Stomach (tissue), 19 donors: ENCODE measurements at places on chromosomes 7 and 10. TPM values are rescaled to one million over a fixed set of nuclear protein-coding genes. Genes with fewer than 3 reads are reported as not detected.

- no peaks in the 10 kb centered on the region for H3K4me1 ChIP-seq
- no peaks in the 10 kb centered on the region for H3K27me3 ChIP-seq
- no peak for DNase-seq
- no peak overlapping the region for H3K27ac ChIP-seq
- H3K36me3 ChIP-seq: no peaks in the 10 kb centered on the region
Observed at GRCh38 chr7:17580141-17580540, 281.7 kb downstream of the AHR start.

DNA sequence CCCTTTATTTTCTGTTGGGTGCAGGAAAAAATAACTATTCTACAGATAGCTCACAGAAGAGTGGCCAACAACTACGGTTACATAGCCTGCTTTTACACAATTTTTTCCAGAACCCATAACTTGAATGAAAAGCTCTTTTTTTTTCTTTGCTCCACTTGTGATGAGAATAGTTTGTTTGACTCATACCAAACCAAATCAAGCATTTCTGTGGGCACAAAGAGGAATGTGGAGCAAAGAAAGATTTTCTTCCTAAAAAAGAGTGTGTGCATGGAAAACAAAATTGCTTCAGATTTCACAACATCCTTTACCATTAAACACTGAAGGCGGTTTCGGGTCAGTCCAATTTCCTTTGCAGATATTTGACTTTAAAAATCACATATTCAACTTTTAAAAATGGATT lies 54.8 kb upstream of the RAB11FIP2 start:
- no peaks in the 10 kb centered on the region for H3K27me3 ChIP-seq
- H3K36me3 ChIP-seq: no peaks in the 10 kb centered on the region
- no peak overlapping the region for H3K4me3 ChIP-seq
- H3K4me1 ChIP-seq: no peaks in the 10 kb centered on the region

DNA sequence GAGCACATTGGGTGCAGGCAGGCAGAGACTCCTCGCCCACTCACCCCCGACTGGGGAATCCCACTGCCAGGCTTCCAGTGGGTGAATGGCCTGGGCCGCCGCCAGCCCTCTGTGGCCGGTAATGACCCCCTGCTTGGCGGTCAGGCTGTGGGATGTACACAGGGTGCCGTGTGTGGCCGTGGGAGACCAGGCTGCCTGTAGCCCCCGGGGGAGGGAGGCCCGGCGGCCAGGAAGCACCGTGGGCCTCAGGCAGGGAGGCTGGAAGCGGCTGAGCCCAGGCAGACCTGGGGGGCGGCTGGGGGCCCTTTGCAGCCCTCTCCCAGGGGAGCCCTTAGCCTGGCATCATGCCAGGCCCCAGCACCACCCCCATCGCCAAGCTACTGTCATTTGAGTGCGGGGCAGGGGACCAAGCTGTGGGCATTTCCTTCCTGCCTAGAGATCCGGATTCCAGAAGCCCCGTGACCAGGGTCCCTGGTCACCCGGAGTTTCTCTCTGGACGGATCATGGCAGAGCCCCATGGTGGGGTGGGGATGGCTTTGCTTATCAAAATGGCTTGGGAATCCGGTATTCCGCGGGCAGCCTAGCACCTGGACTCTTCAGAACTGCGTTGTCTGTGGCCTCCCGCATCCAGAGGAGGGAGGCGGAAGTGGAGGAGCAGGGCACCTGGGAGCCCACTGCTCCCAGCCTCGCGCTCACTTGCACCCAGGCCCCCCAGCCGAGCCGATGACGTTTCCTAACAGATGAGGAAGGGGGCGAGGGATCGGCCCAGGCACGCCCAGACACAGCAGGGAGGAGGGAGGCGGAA lies 1.1 kb downstream of the TTYH3 start:
- H3K36me3 ChIP-seq: no peaks in the 10 kb centered on the region
- peak overlapping the region; percentile 95 for H3K4me3 ChIP-seq
- no peaks in the 10 kb centered on the region for H3K27me3 ChIP-seq
- DNase-seq: peak; percentile 52
- peaks cover 75% of the 10 kb centered on the region for H3K4me1 ChIP-seq

GRCh38 chr7:98506471-98506870 lies 105.6 kb upstream of the BAIAP2L1 start:
- no peak overlapping the region for H3K4me3 ChIP-seq
- H3K27me3 ChIP-seq: peaks cover 19% of the 10 kb centered on the region
- H3K27ac ChIP-seq: no peak overlapping the region
- no peak for DNase-seq
- H3K4me1 ChIP-seq: no peaks in the 10 kb centered on the region

GRCh38 chr7:70788276-70788675 lies 343.7 kb upstream of the GALNT17 start:
- H3K36me3 ChIP-seq: peaks cover 45% of the 10 kb centered on the region
- no peaks in the 10 kb centered on the region for H3K4me1 ChIP-seq
- peak; percentile 42 for DNase-seq
- H3K27ac ChIP-seq: no peak overlapping the region
- H3K27me3 ChIP-seq: no peaks in the 10 kb centered on the region

DNA sequence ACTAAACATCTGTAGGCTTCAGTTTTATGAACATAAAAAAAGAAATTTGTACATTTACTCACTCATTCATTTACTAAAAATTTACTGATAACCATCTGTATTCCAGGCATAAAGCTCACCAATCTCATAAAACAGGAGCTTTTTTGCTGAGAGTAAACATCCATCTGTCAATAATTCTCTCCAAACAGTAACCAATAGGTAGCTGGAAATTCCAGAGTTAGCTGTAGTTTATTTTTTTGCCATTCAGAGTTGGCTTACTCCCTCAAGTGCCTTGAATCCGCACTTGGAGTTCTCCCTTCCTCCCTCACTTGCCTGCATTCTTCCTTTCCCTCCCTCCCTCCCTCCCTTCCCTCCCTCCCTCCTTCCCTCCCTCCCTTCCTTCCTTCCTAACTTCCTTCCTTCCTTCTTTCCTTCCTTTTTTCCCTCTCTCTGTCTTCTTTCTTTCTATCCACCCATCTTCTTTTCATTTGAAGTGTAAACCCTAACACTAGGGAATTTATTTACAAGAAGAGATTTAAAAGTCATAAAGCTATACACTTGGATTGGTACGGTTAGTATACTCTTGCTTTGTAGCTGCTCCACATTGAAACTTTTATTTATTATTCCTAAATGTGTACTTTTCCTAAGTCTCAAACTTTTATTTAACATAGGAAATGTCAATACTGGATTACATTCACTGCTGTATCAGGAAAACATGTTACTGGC lies 44.6 kb upstream of the BICC1 start:
- no peak overlapping the region for H3K4me3 ChIP-seq
- H3K4me1 ChIP-seq: peaks cover 19% of the 10 kb centered on the region
- no peak for DNase-seq
- no peak overlapping the region for H3K27ac ChIP-seq
- no peaks in the 10 kb centered on the region for H3K36me3 ChIP-seq
- no peaks in the 10 kb centered on the region for H3K27me3 ChIP-seq

DNA sequence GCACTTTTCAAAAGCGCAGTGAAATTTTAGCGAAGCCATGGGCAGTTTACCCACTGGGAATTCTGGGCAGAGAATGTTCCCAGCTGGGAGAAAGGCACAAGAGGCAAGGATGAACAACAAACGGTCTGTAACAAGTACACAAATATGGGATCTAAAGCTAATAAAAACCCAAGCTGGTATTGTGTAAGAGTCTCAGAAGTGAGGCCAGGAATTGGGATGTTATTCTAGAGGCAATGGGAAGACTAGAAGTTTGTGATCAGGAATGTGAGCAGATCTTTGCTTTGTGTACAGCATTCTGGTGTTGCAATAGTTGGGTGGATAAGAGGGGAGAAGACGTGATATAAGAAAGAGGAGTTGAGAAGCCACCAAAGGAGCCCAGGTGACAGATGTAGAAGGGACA lies 15.0 kb downstream of the FZD9 start:
- H3K27me3 ChIP-seq: no peaks in the 10 kb centered on the region
- no peak overlapping the region for H3K27ac ChIP-seq
- H3K4me3 ChIP-seq: no peak overlapping the region
- peaks cover 91% of the 10 kb centered on the region for H3K36me3 ChIP-seq
- DNase-seq: no peak
- no peaks in the 10 kb centered on the region for H3K4me1 ChIP-seq

- H3K27me3 ChIP-seq: no peaks in the 10 kb centered on the region
- no peaks in the 10 kb centered on the region for H3K4me1 ChIP-seq
- no peak for DNase-seq
Observed at GRCh38 chr7:114356133-114356532, 58.5 kb upstream of the FOXP2 start.

DNA sequence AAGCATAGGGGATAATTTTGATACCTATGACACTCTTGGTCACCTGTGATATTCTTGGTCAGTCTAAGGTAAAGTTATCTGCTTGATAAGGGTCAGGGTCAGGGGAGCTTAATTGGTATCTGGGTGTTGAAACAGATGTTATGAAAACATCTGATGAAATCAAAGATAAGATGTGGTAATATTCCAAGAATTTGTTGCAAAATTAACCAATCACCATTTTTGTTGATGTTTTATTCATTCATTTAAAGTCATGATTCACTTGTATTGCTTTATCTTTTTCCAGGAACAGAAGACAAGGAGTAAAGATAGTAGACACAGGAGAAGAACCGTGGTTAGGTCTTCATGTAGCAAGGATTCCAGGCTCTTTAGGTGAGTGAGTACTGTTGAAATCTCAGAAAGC lies 103.1 kb downstream of the SEMA3C start:
- no peak overlapping the region for H3K27ac ChIP-seq
- no peak overlapping the region for H3K4me3 ChIP-seq
- no peak for DNase-seq
- no peaks in the 10 kb centered on the region for H3K4me1 ChIP-seq
- no peaks in the 10 kb centered on the region for H3K36me3 ChIP-seq

DNA sequence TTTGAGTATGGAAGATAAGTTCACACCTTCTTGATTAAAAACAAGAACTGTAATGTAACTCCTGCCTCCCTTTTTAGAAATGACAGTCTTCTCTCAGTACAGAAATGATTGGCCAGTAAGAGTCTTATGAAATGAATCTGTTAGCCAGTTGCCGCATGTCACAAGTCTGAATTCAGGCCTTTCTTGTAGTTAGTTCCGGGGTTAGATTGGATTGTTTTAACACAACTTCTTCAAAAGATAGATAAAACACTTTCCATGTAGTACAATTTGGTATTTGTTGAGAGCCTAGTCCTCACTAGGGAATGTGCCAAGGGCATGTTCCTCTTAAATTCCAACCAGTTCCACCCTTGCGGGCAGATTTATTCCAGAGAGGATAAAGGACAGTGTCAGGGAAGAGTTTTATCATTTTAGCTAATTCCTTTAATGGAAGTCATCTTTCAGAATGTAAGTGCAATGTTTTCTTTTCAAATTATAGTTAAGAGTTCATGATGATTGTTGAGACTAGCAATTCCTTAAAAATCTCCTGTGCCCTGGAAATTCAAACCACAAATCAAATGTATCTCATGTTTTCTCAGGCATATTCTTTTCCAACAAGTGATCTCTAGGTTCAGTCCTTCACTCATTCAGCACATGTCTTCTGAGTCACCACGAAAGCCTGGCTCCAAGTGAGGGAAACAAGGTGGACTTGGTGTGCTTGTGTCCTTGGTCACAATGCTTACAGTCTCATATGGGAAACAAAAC lies 4.1 kb downstream of the FHIP2A start:
- DNase-seq: no peak
- peaks cover 35% of the 10 kb centered on the region for H3K4me1 ChIP-seq
- no peaks in the 10 kb centered on the region for H3K27me3 ChIP-seq
- peak overlapping the region; percentile 14 for H3K27ac ChIP-seq

DNA sequence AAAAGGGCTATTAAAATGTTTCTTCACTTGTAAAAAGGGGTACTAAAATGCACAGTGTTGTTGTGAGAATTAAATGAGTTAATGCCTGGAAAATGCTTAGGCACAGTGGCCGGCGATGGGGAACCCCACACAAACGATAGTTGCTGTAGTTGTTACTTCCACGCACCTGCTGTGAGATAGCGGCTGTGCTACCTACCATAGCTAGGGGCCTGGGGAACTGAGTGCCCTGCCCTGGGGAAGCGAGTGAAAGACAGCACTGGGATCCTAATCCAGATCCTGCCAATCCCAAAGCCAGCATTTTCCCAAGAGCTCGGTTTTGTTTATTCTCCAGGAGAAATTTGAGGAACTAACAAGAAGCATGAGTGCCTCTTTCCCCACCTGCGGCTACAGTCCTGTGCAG lies 27.8 kb downstream of the DDC start:
- H3K4me3 ChIP-seq: no peak overlapping the region
- no peaks in the 10 kb centered on the region for H3K27me3 ChIP-seq
- no peak overlapping the region for H3K27ac ChIP-seq
- no peaks in the 10 kb centered on the region for H3K36me3 ChIP-seq
- no peak for DNase-seq

GRCh38 chr7:147071536-147071935 lies 954.9 kb downstream of the CNTNAP2 start:
- H3K4me3 ChIP-seq: no peak overlapping the region
- no peaks in the 10 kb centered on the region for H3K36me3 ChIP-seq
- H3K4me1 ChIP-seq: no peaks in the 10 kb centered on the region
- no peak overlapping the region for H3K27ac ChIP-seq
- no peaks in the 10 kb centered on the region for H3K27me3 ChIP-seq

- H3K4me1 ChIP-seq: no peaks in the 10 kb centered on the region
- no peaks in the 10 kb centered on the region for H3K36me3 ChIP-seq
- DNase-seq: no peak
- no peaks in the 10 kb centered on the region for H3K27me3 ChIP-seq
Observed at GRCh38 chr7:104998040-104998752, 15.8 kb upstream of the KMT2E start.

DNA sequence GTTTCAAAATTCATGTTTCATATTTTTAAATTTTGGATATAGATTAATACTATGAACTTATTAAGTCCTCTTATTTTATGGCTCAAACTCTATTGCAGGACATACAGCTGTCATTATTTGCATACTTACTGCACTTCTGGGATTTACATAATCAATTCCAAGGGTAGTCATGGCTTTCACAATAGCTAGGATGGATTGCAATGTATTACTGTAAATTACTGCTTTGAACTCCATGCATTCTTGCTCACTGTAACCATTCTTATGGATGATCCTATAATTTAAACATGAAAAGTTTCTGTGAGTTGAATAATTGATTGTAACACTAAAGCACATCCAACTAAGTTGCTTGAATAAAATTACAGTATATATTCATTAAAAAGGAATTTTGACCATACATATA lies 23.5 kb downstream of the GNAT3 start:
- no peaks in the 10 kb centered on the region for H3K27me3 ChIP-seq
- H3K4me1 ChIP-seq: no peaks in the 10 kb centered on the region
- no peaks in the 10 kb centered on the region for H3K36me3 ChIP-seq
- no peak overlapping the region for H3K27ac ChIP-seq
- no peak overlapping the region for H3K4me3 ChIP-seq

GRCh38 chr7:106640368-106641141 lies 20.4 kb downstream of the CCDC71L start:
- H3K27ac ChIP-seq: no peak overlapping the region
- no peaks in the 10 kb centered on the region for H3K36me3 ChIP-seq
- DNase-seq: no peak
- H3K4me1 ChIP-seq: no peaks in the 10 kb centered on the region

GRCh38 chr10:59276919-59277318 lies 85.4 kb downstream of the FAM13C start:
- H3K4me1 ChIP-seq: no peaks in the 10 kb centered on the region
- H3K36me3 ChIP-seq: no peaks in the 10 kb centered on the region
- peak; percentile 22 for DNase-seq
- no peaks in the 10 kb centered on the region for H3K27me3 ChIP-seq
- no peak overlapping the region for H3K27ac ChIP-seq

- H3K27ac ChIP-seq: no peak overlapping the region
- H3K4me3 ChIP-seq: no peak overlapping the region
- H3K4me1 ChIP-seq: no peaks in the 10 kb centered on the region
- DNase-seq: no peak
Observed at GRCh38 chr10:31723106-31723750, 205.4 kb downstream of the ARHGAP12 start.

UPF2 gene
- total RNA-seq: 14.5 TPM

MYL10 gene
- total RNA-seq: not detected

ZNF853 gene
- 8.6 TPM for total RNA-seq

DOCK1 gene
- 40.0 TPM for total RNA-seq

SEMA3D gene
- 2.6 TPM for total RNA-seq

CAV1 gene
- 305 TPM for total RNA-seq

UPK3B gene
- 12.2 TPM for total RNA-seq
